ENCODE measurements at places on chromosomes 4 and X.

GRCh38 chr4:76784237-76784636 lies 113.7 kb downstream of the SOWAHB start:
- DNase-seq = no peak

GRCh38 chr4:46886711-46887110 lies 22.3 kb downstream of the COX7B2 start:
- DNase-seq = peak; percentile 6

DNA sequence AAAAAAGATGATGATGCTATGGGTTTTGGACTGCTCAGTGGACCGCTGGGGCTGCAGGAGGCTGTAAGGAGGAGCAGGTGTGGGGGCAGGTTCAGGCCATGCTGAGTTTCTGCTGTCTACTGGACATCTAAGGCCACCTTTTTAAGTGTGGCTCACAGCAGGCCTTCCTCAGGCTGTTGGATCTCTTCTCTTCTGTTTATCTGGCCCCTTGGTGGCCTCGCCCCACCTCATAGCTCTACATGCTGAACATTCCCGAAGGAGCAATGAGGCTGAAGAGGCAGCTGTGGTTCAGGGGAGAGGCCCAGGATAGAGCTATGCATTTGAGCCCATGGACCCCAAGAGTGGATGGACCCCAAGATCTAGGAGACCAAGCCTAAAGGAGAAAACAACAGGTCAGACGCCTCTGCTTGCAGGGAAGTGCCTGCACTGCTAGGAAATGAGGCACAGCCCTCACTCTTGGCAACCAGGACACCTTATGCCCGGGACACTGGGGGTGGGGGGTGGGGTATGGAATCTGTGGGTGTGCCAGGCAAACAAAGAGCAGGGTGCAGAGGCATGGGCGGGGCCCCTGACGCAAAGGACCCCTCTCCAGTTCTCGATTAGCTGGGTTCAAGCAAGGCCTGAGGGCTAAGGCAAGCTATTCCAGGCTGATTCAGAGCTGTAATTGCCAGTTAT lies 168.9 kb downstream of the BCOR start:
- no peak for DNase-seq

GRCh38 chr4:167109859-167110258 lies 124.4 kb downstream of the SPOCK3 start:
- DNase-seq = no peak

All from SW480 (cell line).